Activated naive CD4-positive, alpha-beta T cell treated with anti-CD3 and anti-CD28 coated beads, Interleukin-2, amount 50 U/mL, for 16 hours (primary cell): ENCODE measurements at places on chromosomes 11 and 22.
A peak's percentile ranks its signal among the peaks of the same experiment; 100 is the strongest.

DNA sequence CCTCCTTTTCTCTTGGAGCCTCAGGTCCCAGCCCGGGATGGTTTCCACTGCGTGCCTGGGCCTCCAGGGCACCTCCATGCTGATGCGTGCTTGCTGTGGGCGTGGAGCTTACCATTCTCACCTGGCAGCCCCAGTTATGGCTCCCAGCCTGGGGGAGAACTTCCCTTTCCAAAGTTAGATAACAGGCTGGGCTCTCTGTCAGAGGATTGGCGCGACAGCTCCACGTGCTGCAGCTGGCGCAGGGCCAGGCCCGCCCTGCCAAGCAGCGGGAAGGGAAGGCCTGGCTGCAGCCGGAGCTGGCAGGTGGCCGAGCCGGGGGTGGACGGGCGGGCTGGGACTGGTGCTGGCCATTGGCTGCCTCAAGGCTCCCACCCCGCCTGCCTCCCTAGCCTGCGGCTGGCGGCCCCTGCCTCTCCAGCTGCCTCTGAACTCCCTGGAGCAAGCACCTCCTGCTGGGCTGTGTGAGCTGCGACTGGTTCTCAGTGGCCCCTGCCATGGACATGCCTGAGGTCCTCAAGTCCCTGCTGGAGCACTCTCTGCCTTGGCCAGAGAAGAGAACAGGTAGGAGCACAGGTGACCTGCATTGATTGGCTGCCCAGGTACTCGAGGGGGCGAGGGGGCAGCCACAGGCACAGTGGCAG is 14.6 kb upstream of the TEF start:
- DNase-seq = no peak

DNA sequence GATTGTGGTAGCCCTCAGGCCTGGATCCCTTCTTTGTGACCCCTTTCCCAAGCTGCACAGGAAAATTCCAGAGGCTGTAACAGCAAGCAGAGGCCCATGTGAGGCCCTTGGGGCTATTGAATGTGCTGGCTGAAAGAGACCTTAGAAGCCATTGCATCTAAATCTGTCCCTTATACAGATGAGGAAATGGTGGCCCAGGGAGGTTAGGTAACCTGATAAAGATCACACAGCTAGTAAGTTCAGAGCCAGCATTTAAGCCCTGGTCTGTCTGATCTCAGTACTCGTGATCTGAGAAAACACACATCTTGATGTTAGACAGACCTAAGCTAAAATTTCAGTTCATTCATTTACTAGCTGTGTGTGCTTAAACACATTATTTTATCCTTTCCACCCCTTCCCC is 115.9 kb upstream of the TBCEL start:
- no peak for DNase-seq

DNA sequence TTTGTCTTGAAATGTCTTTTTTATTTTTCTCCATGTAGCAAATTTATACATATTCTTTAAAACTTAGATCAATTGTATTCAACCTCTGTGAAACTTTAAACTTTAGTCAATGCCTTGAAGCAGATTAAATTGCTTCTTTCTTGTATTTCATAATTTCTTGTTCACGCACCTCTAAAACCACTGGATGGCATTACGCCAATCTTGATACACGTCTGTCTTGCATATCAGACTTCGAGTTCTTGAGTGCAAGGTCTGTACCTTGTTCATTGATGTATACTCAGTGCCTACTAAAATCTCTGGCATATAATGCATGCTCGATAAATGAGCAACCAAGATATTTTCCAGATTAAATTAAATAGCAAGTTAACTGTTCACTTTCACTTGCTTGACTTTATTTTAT is 236.8 kb downstream of the CASP12 start:
- no peak for DNase-seq

GRCh38 chr11:76890329-76890728 is 29.6 kb downstream of the ACER3 start:
- no peak for DNase-seq

DNA sequence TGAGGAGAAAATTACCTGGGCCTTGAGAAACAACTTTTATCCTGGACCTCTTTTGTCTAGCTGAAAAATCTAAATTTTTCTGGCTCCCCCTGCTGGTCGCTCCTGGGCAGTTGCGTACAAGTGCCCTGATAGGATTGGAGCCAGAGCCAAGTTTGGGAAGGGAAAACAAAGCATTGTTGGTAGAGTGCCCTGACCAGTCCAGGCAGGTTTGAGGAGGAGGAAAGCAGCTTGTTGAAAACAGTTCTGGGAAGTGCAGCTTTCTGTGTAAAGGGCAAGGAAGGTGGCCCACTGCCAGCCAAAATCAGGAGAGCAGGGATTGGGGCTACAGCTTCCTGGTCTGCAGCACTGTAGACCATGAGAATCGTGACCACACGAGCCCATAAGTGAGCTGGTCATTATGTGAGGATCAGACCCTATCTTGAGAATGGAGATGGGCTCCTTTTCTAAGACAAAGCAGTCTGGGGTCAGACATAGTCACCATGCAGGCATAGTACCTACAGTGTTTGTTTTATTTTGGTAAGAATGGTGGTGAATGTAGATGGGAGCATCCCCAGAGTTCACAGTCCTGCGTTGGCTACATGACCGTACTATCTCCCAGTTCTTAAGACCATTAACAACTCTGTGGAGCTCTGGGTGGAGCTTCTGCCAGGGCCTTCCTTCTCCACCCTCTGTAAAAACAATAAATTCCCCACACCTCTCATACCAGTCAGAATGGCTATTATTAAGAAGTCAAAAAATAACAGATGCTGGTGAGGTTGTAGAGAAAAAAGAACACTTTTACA is 21.3 kb upstream of the PIK3IP1 start:
- DNase-seq = peak; percentile 63

GRCh38 chr11:90757849-90758494 is 535.1 kb upstream of the CHORDC1 start:
- DNase-seq = no peak

DNA sequence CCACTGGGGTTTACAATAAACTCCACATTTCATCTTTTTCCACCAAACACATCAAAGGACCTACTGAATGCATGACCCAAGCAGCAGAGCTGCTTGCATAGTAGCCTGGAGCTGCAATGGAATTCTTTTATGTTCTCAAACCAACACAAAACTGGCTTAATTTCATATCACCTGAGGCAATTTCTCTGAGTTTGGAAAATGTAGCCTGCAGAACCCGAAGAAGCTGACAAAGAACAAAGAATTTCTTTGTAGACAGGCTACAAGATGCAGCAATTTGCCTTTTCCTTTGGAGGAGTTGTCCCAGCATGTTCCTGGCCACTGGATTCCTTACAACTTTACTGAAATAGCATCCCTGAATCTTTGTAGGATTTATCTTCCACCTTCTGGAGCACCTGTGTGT is 5.5 kb upstream of the TECTA start:
- no peak for DNase-seq

- DNase-seq = no peak
Measured at GRCh38 chr22:17237038-17237668, 17.9 kb upstream of the ADA2 start.
